ENCODE measurements at places on chromosomes 3 and 15.

DNA sequence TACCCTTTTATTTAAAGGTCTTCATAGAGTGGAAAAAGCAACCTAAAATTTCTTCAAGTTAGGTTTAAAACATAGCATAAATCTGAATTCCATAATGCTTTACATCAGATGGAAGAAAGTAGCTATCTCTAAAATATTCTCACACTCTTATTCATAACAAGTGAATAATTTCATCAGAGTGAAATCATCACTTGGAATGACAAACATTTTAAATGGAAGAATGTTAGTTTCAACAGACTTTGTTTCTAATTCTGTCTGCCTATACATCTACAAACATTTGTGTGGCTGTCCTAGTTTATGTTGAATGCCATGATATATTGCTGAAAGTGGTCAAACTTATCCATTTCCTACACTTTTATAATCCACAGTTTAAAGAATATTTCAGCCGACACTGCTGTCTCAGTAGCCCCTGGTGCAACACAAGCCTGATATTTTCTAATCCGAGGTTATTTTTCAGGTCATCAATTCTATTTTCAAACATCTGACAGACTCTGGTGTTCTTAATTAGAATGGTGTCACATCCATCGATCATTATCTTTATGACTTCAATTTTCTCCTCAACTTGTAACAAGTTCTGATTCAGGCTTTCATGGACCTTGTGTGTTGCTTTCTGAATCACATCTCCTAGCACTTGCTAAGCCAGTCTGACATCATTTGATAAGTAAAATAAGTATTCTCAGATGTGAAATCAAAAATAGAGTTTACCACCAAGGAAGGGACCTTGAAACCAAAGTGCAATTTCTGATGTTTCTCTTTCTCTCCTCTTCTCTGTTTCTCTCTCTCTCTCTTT, 17.1 kb upstream of the CNTN3 start:
- DNase-seq: no peak

DNA sequence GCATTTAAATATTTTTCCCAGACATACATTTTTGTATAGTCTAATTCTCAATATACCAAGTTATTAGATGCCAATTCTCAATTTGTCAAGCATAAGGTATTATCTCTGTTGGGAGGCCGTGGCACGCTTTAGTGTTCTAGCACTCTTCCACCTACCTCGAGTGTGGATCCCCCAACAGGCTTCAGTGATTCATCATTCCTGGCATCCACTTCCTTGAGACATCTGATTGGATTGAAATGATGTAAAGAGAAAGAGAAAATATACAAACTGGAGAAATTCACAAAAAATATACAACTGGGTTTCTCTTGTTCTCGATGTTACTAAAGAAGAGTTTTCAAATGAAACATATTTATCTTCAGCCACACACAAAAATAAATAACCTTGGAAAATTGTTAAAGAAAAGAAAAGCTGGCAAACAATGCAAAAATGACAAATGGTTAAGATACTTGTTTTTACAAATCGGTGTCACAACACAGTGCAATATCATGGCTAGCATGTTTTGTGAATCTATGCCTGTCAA, 218.0 kb upstream of the CDIN1 start:
- no peak for DNase-seq

DNA sequence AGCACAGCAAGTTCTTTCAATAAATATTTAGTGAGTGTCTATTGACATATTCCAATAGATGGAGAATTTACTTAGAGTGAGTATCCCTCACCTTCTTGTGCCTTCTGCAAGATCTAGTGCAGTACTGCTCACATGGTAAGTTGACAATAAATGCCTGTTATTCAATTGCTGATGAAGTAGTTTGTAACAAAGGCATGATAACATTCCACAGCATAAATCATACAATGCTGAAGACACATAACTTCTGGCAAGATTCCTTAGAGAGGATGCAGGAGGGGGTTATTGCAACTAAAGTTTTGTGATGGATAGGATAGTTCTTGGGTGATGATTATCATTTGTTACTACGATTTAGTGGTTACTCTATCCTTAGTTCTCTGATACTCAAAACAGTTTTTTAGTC, 112.2 kb upstream of the RBMS3 start:
- DNase-seq: no peak

DNA sequence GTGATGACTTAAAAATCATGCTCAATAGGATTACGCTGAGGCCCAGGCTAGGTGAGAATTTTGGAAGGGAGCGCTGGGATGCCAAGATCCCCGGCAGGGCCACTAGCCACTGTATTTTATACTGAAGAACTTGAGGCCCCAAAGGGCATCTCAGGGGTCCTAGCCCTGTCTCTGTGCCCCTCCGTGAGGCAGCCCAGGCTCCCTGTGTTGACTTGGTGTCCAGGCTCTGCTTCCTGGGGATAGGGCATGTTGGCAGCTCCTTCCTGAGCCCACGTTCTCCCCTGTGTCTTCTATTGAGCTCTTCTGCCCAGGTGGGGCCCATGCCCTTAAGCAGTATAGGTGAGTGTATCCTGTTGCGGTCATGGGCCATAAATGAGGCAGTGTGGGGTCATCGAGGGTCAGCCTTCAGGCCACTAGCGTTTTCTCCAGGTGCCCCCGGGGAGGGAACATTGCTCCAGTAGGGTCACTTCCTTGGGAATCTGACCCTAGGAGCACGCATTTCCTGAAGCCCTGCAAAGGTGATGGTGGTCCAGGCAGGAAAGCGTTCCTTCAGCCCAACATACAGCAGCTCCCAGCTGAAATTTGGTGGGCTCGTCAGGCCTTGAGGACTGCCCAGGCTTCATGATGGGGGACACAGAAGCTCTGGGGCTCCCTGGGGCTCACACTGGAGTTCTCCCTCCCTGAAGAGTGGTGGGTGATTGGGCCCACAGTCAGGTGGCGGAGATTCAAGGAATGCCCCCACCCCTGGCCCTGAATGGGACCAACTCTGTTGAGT, 189.4 kb downstream of the UBE3A start:
- DNase-seq: no peak

DNA sequence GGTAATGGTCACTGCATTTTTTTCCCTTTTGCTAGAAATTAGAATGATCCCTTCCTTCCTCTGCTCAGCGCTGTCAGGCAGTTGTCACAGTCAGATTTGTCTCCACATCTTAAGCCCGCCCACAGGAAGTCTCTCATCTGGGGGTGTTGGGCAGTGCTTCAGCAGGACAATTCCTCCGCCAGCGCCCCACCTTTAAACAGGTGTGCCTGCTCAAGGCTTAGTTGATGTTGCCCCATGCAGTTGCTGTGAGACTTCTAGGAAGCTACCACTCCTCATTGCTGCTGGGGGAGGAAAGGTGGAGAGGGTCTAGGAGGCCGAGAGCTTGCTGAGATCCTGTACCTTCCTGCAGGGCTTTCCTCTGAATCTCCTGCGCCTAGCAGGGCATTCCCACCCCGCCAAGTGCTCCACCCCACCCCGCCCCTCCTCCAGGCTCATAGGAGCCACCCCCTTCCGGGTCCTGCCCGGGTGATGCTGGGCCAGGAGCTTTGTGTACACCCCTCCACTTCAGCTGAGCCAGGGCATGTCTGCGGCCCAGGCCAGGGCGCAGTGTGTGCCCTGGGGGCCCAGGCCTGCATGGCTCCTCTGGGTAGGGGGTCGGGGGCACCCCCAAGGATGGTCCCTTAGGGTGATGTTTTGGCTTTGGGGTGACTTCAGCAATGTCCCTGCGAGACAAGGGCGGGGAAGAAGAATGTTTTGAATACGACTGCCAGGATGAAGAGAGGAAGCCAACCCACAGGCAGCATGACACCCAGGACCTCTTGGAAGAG, 68.7 kb downstream of the TRAK1 start:
- peak; percentile 69 for DNase-seq

DNA sequence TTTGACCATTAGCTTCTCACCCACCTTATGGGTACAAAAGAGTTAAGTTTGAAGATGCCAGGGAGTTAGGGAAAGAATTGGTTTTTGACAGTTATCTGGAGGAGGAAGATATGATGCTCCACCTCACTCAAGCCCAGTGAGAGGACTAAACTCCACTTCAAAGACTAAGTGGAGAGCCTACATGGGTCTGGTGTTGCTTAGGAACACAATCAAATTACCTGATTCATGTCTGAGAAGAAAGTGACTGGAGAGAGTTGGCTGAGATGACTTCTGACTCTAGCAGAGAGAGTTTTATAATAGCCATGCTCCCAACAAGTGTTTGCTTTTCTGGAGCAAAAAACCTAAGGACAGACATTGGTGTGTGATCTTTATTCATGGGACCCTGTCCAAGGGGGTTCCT, 43.3 kb downstream of the SUCNR1 start:
- no peak for DNase-seq

GRCh38 chr3:158101335-158102241, 4.6 kb downstream of the SHOX2 start:
- no peak for DNase-seq

DNA sequence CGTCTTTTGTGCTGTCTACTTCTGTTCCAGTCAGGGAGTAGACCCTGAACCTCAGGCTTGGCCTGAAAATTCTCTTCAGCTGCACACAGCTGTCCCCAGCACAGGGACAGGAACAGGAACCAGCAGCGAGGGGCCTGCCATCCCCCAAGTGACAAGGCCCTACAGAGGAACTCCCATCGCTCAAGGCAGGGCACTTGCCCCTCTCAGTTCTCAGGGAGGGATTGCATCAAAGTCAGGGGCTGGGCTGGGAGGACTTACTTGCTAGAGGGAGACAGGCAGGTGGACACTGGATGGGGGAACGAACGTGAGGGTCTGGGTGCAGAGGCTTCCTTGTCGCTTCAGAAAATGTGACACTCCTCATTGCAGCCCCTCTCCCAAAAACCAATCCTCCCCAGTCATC, 163.6 kb downstream of the CHSY1 start:
- DNase-seq: no peak

GRCh38 chr15:29917600-29918597, 95.6 kb upstream of the TJP1 start:
- DNase-seq: no peak

GRCh38 chr15:57993409-57994145, 71.9 kb downstream of the ALDH1A2 start:
- no peak for DNase-seq

- DNase-seq: no peak
Measured at GRCh38 chr3:12681943-12682390, 18.1 kb upstream of the RAF1 start.

DNA sequence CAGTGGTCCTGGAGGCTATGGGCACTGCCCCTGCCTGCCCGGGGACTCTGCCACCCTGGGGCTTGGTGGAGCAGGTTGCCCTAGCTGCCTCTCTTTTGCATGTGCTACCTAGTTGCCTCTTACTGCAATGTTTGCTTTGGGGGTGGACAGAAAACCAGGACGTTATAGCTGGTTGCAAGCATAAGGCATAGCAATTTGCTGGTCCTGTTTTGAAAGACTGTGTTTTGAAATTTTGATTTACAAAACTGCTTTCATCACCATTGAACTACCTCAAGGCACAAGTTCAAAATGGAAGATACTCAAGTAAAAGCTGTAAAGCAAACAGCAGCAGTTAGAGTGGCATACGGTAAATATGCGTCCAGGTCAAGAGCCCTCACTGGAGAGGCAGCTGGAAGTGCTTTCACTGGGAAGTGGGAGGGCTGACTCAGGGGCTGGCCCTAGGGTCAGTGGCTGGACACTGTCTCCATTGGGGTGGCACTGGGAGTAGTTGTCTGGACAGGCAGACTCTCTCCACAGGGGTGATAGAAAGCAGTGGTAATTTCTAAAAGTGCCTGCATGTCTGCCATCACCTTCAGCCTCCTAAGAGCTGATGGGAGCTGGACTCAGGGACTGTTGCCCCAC, 138.1 kb downstream of the CHDH start:
- DNase-seq: peak; percentile 79

DNA sequence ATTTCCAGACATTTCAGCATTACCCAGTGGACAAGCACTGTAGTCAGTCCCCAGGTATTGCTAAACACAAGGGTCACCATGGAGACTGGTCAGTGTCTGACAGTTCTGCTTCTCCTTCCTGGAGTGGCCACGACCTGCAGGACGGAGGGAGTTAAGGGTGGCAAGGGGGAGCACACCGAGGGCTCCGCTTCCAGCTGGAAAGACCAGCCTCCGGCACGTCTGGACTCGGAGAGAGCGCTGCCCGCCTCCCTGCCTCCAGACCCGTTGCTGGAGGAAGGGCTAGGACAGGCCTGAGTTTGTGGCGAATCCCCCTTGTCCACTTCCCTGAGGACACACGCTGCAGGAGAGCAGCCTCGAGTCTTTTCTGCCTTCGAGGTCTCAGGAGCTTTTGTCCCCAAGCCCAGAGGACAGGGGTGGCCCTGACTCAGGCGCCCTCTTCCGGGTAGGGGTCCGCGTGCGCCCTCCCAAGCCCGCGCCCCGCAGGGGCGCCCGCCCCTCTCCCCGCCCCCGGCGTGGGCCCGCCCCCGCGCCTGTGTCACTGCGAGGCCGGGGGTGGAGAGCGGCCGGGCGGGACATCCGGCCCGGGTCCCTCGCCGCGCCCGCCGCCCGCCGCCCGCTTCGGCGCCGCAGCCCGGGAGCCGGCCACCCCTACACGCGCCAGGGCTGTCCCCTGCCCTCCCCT, at the start of gene CHST14:
Gene CHST14, plus strand, starts transcription at position 562 of the 682 bp plus-strand sequence. CDS start 230 bp downstream, outside the sequence.
- peak; percentile 57 for DNase-seq

DNA sequence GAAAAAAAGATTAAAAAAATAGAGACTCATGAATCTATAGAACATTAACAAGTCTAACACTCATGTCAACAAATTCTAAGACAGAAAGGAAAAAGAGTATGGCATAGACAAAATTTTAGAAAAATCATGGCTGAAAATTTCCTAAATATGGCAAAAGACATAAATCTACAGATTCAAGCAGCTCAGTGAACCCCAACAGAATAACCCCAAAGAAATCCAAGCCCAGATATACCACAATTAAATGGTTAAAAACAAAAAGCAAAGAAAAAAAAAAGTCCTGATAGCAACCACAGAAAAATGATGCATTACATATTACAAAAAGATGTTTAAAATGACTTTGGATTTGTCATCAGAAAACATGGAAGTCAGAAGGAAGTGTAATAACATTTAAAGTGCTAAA, 75.6 kb downstream of the AQR start:
- DNase-seq: no peak

- DNase-seq: no peak
Measured at GRCh38 chr3:123778991-123779622, 105.0 kb downstream of the MYLK start.

- no peak for DNase-seq
Measured at GRCh38 chr3:2784627-2785026, 325.5 kb downstream of the IL5RA start.

DNA sequence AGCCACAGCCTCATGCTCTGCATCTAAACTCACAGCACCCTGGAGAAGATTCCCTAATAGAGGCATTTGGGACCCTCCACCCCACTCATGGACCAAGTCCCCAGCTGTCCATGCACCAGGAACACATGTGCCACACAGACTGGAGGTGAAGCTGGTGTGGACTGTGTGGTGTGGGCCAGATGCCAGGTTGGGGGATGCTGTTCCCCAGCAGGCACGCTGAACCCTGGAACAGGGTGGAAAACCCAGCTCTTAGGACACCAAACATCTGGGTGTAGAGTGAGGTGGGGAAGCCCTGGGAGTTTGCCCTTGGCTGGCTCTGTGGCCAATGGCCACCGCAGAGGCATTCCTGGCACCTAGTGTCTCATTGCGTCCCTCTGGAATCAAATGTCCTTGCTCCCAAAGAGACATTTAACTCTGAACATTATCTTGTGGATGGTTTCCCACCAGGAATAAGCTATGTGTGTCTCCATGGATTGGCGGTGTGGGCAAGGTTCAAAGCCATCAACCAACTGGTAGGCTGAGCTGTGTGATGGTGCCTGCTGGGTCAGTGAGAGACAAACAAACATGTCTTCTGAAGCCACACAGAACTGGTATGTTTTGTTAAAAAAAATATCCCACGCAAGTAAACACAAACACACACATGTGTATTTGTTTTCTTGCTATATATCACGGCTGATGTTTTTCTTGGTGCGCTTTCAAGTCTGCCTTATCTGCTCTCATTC, 65.0 kb downstream of the EXOG start:
- no peak for DNase-seq
